ENCODE measurements at places on chromosomes 7 and 10.

GRCh38 chr7:46970476-46970875, 611.4 kb downstream of the TNS3 start:
- DNase-seq: no peak

DNA sequence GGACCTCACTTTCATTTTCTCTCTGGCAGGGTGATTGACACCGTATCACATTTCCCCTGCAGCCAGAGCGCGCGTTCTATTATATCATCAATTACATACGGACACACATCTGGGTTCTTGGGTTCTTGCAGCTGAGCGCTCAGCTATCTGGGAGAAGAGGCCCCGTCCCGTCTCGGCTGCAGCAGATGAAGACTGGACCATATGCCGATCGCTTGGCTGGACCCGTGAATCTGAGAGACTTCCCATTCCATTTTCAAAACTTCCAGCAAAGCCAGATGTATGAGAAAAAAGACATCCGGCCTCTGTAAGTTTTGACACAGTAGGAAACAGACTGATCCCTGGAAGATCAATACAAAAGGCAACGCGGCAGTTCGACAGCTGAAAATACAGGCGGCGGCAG, 99.8 kb downstream of the JCAD start:
- DNase-seq: no peak

- DNase-seq: no peak
These were observed 11.3 kb upstream of the SHTN1 start for GRCh38 chr10:117016266-117016665.

- no peak for DNase-seq
These were observed 58.3 kb downstream of the SEMA3A start for GRCh38 chr7:84136336-84136735.

DNA sequence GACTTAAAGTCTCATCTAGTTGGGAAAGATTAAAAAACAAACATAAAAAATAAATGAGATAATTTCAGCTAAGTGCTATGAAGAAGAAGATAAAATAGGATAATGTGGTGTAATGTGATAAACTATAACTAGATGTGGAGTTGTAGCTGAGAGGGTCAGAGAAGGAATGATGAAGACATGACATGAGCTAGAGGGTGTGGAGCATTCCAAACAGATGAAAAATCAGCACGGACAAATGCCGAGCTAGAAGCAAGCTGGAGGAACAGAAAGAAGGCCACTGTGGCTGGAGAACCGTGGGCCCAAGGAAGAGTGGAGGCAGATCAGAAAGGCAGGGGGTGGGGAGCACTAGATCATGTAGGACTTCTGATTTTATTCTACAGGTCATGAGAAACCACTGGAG, 70.6 kb downstream of the CDK6 start:
- no peak for DNase-seq

- DNase-seq: no peak
These were observed 348.3 kb downstream of the GPR158 start for GRCh38 chr10:25522946-25523608.

- DNase-seq: no peak
These were observed 490.6 kb upstream of the FOXK1 start for GRCh38 chr7:4191525-4191924.

- DNase-seq: no peak
These were observed 683.8 kb upstream of the ANKRD30A start for GRCh38 chr10:36441557-36441956.

GRCh38 chr10:4765428-4765827, 60.6 kb upstream of the AKR1E2 start:
- DNase-seq: no peak

DNA sequence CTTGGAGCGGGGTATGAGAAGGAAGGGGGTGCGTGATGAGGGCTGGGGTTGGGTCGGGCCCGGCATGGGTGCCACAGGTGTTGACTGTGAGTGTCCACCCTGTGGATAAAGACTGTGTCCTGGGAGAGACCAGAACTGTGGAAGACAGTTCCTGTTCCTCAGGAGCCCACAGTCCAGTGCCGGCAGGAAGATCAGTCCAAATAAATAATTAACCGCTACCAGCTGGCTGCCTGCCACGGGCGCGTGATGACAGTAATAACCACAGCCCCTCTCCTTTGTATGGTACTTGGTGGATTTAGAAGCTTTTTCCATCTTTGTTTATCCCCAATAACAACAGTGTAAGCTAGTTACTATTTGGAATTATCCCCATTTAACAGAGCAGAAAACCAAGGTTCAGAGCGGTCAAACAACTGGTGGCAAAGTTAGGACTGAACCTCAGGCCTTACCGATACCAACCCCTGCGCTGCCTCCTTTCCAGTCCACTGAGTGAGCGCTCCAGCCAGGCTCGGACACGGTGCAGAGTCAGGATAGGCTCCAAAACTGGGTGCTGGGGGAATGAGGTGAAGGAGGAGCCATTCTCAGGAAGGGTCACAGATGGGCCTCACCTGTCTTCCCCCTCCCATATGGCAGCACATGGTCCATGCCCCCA, 5.1 kb downstream of the ZMIZ1 start:
- DNase-seq: no peak

DNA sequence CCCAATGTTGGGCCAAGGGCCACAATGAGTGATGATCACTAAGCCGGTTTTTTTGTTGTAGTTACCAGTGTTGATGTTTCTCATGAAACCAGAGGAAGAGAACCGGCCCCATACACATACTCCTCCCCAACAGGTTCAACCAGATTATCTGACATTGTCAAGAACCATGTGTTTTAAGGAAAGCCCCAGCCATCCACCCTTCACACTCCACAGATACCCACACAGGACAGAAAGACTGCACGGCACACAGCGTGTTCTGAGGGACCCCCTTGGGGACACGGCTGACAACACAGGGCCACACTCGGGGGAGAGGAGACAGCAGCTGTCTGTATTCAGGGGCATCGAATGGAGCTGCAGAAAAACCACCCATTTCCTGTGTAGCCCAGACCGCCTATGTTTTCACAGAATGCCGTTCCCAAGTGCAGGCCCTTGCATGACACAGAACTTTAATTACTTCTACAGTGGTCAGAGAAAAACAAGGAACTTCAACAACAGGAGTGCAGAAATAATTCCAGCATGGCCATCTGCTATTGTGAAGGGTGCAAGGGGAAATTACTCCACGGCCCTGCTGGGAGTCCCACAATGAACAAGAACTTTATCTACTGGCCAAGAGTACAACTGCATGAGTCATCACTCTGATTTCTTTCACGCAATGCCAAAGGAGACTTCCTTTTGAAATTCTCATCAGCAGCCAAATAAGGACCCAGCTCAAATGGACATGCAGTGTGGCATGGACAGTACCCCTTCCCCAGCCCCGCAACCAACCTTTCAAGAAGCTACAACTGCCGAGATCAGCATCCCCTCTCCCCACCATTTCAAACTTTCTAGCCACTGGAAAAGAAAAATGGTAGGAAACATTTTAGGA, 2.3 kb downstream of the KLF6 start:
- DNase-seq: peak; percentile 61

DNA sequence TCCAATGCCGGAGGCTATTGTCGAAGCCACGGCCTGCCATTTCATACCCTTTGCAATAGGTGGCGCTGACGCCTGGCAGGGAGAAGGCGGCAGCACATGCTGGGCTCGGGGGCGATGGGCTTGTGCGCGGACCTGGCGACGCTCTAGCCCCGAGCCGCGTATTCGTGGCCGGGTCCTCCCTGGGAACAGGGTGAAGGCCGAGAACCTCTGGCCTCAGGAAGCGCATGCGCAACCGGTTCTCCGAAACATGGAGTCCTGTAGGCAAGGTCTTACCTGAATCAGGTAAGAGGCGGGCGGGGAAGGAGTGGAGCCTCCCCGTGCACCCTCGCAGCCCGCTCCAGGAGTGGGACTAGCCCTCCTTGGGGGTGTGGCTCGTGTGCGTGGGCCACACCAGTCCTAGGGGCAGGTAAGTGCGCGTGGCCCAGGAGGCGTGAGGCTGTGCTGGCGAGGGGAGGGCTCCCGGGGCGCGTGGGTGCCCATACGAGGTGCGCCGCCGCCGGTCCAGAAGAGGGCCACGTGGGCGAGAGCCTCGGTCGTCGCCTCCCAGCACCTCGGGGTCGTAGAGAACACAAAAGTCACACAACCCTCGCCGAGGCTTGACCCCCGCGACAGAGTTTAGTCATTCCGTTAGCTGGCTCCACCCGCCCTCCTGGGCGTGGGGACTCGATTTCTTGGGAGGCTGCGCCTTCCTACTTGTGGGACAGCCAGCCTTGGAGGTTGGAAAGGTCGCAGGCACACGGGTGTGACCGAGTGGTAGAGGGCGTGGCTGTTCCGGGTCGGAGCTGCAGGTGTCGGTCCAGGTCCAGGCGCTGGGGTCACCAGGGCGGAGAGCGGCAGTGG, 5.6 kb upstream of the MEST start:
- peak; percentile 70 for DNase-seq

All from activated CD8-positive, alpha-beta T cell treated with anti-CD3 and anti-CD28 coated beads for 36 hours (primary cell).